ENCODE measurements at places on chromosomes 3 and 15.

DNA sequence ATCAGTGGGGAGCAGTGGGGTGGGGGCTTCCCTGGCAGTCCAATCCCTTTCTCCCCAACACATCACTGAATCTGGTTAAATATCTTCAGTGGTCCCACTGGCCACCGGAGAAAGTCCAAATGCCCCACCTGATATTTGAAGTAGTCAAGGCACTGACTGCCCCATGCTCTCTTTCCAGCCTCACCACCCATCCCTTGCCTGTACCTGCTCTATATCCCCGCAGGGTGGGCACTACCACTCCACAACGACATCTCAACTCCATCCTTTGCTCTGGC lies 101.7 kb downstream of the DAPK2 start:
- DNase-seq = no peak

DNA sequence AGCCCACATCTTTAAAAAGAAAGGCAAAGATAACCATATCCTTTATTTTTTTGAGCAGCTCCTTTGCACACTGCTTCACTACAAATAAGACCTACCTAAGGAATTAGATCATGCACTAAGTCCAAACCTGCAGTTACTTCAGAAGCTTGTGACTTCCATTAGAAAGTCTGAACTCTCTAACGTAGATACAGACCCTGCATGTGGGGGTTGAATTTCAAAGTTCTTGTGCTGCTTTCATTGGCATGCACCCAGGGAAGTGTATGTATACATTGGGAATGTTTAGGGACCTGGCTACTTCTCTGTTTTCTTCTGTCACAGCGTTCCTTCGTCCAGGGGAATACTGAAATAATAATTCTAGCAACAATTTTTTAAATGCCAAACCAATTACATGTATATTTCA lies 185.2 kb upstream of the IL12A start:
- DNase-seq = no peak

DNA sequence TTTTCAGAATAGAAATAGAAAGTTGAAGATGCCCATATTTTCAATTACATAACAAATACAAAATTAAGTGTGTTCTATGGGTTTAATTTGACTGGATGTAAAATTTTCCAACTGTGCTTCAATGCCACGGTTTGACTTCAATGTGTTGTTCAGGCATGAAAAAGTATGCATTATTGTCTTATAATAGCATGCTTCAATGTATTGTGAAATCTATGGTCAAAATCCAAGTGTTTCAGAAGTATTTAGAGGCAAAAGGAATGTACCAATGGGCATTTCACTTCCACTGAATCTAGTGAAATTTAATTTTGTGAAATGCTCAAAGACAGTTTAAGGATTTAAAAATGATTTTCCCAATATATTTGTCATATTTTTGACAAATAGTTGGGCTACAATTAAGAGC lies 16.0 kb downstream of the NEK10 start:
- DNase-seq = no peak

GRCh38 chr15:74783808-74784175 lies 1.9 kb downstream of the CSK start:
- no peak for DNase-seq

DNA sequence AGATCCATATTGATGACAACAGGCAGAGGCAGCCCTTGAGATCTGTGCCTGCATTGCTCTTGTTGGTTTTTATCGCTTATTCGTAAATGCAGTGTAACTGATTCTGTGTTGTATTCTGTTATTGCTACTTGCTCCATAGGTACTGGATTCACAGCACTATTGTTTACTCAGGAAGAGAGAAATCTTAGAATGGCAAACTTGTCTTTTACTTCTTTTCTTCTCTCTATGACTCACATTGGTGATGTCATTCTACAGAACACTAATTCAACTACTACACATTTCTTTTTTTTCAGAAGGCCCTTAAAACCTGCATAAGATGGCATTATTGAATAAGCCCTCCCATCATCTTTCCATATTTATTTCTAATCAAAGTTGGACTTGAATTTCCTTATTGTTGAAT lies 201.0 kb upstream of the GBE1 start:
- no peak for DNase-seq

DNA sequence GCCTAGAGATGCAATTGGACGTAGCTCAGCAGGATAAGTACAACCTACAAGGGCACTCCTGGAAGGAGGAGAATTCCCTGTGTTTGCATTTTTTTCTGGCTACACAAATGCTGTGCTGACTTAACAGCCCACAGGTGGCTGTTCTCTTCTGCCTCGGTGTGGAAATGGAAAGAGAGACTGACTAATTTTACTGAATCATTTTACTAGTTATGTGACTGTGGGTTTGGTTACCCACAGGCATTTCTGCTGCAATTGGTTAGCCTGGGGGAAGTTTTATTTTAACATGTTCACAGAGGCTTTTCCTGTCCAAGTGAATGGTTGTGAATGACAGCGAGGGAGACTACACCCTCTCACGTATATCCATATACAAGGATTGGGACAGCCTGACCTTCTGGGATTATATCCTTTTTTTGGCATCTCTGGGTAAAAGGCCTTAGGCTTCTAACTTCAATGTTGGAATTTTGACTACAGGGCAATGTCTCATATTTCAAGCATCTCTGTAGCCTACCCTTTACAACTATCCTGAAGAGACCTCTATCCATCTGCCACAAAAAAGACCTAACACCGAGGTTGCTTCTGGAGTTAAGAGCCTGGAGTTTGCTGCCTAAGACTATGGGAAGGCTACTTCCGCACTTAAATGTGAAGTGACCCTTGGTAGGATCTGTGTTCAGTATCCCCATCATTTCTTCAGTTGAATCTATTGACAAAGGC lies 67.2 kb upstream of the TP63 start:
- DNase-seq = no peak

- DNase-seq = no peak
Measured at GRCh38 chr3:149475451-149476060, 1.1 kb downstream of the TM4SF4 start.

DNA sequence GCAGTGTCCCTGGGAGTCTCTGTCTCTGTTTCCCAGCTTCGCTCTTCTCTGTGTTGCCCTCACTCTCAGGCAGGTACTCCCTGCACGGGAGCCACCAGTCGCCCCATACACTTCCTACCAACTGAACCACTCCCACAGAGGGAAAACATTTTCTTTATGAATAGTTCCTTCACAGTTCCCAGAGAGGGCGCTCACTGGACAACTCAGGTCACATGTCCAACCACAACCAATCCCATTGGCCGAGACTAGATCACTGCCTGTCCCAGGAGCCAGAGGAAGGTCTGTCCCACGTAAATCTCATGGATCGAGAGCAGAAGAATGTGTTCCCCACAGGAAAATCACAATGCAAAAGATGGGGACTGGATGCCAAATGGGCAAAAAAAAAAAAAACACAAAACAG lies 26.1 kb downstream of the GRK7 start:
- no peak for DNase-seq

GRCh38 chr3:104612218-104612617 lies 754.5 kb upstream of the ALCAM start:
- DNase-seq = no peak

All from cortex of kidney (tissue), 1 donor.